T-helper 9 cell (primary cell): ENCODE measurements at places on chromosomes 5 and 9.

- no peak for DNase-seq
Measured at GRCh38 chr5:7868427-7868772, 431 bp downstream of the FASTKD3 start.

DNA sequence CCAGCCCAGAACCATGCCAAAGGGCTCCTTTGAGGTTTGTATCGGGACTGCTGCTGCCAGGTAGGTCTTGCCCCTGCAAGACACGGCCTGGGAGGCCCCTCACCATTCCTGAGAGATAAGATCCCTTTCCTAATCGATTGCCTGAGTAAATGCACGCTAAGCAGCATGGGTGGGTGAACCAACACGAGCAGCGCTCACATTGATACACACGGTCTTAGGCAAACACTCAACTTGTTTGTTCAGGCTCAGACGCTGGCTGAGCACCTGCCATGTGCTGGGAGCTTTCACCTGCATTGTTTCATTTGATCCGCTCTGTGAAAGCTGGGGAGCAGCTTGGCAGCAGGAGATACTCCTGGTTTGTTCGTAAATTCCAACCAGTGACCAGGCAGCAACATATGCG, 76.9 kb upstream of the NEURL1B start:
- no peak for DNase-seq

- no peak for DNase-seq
Measured at GRCh38 chr5:56759521-56760216, 55.7 kb upstream of the MAP3K1 start.

- DNase-seq: no peak
Measured at GRCh38 chr9:112755675-112756074, 5.1 kb downstream of the SNX30 start.

GRCh38 chr5:134458234-134459009, 46.7 kb upstream of the CDKN2AIPNL start:
- DNase-seq: no peak

GRCh38 chr5:64971513-64971912, 202.8 kb downstream of the CWC27 start:
- no peak for DNase-seq

GRCh38 chr5:61262080-61262479, 70.0 kb upstream of the ZSWIM6 start:
- no peak for DNase-seq

DNA sequence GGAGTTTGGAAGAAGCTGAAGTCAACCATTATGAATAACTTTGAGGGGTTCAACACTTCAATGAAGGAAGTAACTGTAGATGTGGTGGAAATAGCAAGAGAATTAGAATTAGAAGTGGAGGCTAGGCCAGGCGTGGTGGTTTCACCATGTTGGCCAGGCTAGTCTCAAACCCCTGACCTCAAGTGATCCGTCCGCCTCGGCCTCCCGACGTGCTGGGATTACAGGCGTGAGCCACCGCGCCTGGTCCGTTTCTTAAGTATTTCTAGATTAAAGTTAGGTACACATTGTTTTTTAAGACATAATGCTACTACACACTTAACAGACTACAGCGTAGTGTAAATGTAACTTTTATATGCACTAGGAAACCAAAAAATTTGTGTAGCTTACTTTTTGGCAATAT, 14.1 kb downstream of the FNIP1 start:
- no peak for DNase-seq

- DNase-seq: no peak
Measured at GRCh38 chr5:140240987-140241706, 61.8 kb downstream of the PFDN1 start.

GRCh38 chr9:36937951-36938350, 96.1 kb downstream of the PAX5 start:
- no peak for DNase-seq

GRCh38 chr9:91863469-91863868, 86.6 kb downstream of the ROR2 start:
- no peak for DNase-seq

DNA sequence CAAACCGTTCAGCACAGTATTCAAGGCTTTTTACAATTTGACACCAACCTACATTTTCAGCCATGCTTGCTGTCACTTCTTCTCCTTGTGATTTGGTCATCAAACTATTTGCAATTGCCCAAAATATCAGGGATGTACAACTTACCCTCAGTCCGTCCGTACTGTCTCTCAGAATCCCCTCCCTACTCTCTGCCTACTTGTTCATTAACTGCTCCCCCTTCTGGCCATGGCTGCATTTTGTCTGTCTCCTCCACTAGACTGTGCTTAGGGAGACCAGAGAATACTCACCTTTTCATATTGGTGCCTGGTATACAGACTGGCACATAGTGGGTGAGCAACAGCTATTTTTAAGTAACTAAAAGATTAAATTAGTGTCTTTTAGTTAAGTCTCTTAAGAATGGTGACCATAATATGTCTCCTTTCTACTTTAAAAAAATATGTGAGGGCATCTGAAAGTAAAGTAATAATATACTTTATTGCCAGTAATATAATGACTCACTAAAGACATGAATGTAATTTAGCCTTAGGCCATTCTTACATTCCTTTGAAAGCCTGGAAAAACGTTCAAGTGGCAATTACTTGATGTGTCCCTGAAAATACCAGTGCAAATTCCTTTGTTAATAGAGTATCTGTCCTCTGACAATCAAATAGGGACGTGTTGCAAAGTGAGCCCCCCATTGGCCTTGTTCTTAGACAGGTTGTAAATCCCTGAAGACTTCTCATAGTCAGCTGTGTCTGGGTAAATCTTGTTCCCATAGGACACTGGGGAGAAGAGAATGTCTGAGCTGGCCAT, 27.8 kb downstream of the PRLR start:
- DNase-seq: peak; percentile 6

DNA sequence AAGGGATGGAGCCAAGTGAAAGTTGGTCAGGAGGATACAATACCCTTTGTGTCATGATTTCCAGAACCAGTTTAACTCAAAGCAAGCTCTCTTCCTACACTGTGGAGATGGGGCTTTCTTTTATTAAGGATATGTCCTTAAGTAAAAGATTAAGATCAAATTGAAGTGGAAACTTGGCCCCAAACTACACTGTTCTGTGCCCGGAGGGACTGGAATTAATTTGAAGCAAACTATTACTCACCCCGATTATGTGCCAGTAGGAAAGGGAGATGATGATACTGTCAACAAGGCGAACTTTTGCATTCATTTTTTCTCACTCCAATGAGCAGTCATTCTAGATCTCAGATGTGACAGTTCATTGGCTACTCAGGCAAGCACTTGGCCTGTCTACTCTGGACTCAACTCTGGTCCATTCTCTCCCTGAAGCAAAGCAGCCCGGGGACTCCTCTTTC, 186.7 kb downstream of the NTRK2 start:
- DNase-seq: no peak

- DNase-seq: no peak
Measured at GRCh38 chr9:134212809-134213507, 48.6 kb upstream of the RNU6ATAC start.

DNA sequence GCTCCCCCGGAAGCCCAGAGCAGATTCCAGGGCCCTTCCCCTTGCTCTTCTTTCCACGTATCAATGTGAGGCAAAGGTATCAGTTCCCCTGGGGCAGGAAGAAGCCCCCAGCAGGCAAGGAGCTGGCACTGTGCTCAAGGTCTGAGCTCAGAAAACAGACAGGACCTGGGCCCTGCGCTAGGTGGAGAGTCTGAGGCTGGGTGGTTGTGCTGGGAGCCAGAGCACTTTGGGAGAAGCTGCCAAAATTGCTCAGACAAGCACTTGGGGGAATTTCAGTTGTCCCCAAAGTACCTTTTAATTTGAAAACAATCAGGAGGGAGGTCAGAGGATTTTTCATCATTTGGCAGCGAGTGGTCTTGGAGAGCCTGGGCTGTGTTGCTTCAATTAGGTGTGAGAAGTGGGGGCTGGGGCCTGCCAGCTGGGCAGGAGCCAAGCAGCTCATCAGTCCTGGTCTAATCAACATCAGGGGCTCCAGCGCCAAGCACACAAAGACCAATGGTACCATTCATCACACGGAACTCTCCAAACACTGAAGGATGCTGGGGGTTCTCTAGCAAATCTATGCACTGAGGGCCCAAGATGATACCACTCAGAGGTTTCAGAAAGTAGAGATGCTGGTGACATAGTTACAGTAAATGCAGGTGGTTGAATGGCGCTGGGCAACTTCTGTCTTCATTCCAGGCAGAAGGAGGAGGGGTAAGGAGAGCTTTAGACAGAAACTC, 176.5 kb downstream of the SNX18 start:
- DNase-seq: no peak

DNA sequence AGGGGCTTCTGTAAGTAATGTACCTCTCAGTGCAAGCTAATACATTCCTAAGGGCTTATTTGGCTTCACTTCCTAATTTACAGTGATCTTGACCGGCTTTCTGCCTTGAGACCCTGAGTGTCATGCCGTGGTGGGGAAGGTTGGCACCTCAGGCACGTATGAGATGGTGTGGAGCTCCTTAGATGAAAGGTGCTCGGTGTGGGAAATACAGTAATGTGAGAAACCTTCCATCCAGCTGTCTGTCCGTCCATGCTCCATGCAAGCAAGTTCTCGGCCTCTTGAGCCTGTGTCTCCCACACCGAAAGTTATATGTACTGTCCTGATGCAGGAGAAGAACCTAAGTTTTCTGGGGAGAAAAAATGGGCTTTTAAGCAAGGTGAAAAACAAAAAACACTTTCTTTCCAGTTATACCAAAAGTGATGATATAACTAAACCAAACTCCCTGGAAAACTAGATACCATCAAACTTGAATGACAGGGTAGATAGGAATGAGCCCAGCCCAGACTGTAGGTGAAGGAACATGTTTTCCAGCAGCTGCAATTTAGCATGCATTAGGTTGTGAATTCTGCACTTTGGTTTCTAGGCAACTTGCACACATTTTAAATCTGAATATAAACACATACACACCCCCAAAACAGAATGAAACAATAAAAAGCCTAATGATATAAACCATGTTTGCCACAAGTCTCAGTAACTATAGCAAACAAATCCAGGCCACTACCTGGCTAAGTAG, 279.6 kb downstream of the FANCC start:
- DNase-seq: no peak
